ENCODE measurements at places on chromosomes 1 and 21.

DNA sequence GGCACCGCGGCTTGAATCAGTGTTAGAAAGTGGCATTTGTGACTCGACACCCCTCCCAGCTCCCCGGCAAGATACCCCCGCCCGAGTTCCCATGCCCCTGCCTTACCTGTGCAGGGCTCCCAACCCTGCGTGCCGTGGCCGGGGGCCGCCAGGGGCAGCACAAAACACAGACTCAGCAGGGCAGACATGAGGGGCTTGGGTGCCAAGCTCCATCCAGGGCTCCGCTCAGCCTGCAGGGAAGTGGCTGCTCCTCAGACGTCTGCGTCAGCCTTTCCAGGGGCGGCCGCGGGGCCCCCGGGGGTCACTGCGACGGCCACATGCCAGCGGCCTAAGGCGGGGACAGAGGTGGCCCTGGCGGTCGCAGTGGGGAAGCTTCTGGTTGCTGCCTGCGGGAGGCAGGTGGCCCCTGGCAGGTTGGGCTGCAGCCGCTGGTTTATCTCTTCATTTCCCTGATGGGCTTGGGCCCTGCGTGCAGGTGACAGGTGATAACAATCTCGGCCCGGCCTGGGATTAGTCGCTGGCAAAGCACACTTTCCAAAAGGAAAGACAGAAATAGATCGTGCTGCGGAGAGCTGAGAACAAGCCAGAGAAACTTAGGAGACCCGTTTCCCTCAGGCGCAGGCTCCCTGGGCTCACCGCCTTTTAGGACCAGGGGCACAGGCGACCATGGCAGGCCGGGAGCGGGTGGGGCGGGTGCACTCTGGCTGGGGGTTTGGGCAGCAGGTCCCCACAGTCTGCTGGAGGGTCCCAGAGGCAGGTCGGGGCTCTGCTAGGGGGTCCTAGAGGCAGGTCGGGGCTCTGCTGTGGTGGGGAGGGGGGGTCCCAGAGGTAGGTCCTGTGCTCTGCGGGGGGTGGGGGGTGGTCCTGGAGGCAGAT is at the start of gene TSPEAR:
Gene TSPEAR, minus strand, starts transcription at position 246 of the 876 bp plus-strand sequence. Its CDS starts 58 bp downstream, at position 188.
- DNase-seq = no peak

GRCh38 chr21:32189688-32190483 is 89.0 kb downstream of the MIS18A start:
- no peak for DNase-seq

DNA sequence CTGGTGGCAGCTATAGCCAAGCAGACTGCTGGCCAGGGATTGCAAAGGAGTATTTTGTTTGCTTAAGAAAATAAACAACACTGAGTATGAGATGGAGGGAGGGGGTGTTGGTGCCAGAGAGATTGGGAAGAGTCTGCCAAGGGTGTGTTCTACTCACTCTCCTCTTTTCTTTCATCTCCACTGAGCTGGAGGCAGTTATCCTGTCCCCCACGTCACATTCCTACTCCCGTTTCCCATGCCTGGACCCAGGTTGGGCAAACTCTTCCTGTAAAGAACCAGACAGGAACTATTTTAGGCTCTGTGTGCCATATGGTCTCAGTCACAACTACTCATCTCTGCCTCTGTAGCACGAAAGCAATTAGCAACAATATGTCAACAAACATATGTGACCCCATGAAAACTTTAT is 1.4 kb upstream of the IL24 start:
- no peak for DNase-seq

DNA sequence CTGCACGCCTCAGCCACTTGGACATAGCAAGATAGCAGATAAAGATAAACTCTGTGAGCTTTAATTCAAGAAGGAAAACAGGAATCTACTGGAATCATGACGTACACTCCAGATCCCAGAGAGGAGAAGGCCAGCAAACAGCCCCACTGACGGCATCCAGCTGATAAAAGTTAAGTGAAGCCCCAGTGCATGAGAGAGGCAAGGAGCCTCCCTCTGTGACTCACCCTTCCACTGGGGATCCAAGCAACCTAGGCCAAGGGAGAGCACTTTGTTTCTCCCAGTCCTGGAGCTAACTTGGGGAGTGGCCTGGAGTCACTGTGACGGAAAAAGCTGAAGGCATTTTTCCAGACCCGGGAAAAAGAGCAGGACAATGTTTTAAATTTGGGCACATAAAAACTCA is 270.0 kb downstream of the AKT3 start:
- DNase-seq = no peak

DNA sequence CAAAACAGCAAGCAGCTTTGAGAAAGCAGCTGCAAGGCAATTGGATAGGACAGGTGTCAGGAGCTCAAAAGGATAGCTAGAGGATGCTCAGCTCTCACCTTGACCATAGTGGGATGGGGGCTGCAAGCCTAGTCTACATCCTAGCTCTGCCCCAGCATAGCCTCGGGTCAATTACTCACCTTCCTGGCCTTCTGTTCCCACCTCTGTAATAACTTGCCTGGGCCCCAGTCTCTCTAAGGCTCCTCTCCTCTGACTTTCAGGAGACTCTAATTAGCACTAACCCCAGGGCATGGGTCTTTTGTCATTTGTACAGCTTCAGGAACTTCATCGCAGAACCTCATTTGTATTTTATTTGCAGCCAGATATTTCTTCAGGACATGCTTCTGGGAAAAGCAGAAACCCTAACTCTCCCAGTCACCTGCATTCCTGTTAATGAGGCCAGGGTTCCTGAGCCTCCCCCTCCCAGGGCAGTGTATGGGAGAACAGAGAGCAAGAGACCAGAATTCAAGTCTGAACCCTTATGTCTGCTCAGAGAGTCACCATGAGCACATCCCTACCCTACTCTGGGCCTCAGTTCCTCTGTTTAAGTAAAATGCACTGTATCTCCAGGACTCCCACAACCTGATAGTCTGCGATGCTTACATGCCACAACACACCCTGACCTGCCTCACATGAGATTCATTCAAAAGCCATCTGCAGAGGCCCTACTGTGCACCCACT is 108.1 kb downstream of the MATN1 start:
- no peak for DNase-seq

GRCh38 chr1:239722035-239722434 is 335.7 kb downstream of the CHRM3 start:
- no peak for DNase-seq

DNA sequence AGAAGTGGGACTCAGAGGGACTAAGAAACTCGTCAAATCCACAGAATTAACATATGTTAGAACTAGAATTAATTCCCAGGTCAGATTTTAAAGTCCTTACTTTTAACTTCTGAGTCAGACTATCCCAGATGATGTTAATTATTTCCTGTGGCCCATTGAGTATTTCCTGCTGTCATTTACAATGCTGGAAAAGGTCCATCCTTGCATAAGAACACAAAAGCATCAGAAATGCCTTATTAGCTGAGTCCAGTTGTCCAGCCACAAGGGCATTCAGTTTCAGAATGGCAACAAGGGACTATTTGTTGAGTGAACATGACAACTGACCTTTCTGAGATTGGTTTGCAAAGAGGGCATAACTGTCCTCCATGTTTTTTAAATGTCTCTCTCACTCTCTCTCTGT is 16.5 kb upstream of the HIVEP3 start:
- no peak for DNase-seq

DNA sequence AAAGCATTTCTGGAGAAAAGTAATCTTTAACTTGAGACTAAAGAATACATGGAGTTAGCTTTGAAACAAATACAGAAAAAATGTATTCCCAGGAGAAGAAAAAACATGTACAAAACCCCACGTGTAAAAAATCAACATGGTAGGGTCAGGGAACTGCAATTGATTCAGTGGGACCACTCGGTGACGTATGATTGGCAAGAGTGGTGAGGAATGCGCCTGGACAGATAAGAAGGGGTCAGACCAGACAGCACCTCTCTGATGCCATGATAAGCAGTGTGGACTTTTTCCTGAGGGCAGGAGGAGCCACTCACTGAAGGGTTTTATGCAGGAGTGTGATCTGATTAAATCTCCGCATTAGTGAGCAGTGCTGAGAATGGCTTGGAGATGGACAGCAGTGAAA is 142.5 kb downstream of the DAB1 start:
- no peak for DNase-seq

DNA sequence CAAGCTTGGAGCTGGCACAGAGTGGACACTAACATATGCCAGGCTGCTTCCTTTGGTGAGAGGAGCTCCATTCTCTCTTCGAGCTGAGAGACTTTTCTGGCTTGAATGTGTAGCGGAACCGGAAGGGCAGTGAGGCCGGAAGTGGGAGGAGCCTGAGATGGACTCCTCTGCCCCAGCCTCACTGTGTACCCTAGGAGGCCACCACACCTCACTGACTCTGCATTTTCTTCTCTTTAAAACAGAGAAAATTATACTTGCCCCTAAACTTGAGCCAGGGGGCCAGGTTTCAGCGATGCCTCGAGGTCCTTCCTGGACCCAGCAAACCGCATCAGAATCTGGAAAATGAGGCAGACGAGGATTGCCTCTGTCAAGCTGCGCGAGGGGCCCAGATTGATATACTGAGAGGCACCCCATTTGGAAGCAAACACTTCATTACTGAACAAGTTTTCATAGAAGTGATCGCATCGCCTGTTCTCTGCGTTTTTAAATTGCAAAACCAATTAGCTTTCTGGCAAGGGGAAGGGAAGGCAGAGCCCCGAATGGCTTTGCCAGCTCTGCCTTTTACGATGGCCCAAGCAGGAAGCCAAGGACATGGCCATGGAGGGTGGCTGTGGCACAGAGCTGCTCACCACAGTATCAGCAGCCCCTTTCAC is 708.1 kb downstream of the PTPRU start:
- no peak for DNase-seq

DNA sequence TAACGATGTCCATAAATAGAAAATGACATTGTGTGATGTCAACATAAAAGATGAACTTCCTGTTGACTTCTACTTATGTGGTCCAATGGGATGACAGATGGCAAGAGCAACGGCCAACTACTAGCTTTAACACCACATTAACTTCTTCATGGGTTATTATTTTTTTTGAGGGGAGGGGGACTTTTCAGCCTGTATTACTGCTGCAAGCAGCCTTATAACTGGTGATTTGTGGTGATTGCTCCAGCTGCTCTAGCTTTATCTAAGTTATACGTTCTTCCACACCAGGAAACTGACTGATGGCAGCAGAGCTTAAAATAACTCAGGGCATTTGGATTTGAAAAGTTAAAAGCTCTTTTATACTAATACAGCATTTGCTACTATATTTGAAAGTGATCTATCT is 228.8 kb upstream of the B3GALT2 start:
- no peak for DNase-seq

- no peak for DNase-seq
Measured at GRCh38 chr1:92980732-92981647, 19.7 kb upstream of the DIPK1A start.

GRCh38 chr1:93961906-93962305 is 52.7 kb upstream of the GCLM start:
- no peak for DNase-seq

GRCh38 chr1:80445033-80445432 is 1355.7 kb upstream of the ADGRL2 start:
- DNase-seq = no peak

DNA sequence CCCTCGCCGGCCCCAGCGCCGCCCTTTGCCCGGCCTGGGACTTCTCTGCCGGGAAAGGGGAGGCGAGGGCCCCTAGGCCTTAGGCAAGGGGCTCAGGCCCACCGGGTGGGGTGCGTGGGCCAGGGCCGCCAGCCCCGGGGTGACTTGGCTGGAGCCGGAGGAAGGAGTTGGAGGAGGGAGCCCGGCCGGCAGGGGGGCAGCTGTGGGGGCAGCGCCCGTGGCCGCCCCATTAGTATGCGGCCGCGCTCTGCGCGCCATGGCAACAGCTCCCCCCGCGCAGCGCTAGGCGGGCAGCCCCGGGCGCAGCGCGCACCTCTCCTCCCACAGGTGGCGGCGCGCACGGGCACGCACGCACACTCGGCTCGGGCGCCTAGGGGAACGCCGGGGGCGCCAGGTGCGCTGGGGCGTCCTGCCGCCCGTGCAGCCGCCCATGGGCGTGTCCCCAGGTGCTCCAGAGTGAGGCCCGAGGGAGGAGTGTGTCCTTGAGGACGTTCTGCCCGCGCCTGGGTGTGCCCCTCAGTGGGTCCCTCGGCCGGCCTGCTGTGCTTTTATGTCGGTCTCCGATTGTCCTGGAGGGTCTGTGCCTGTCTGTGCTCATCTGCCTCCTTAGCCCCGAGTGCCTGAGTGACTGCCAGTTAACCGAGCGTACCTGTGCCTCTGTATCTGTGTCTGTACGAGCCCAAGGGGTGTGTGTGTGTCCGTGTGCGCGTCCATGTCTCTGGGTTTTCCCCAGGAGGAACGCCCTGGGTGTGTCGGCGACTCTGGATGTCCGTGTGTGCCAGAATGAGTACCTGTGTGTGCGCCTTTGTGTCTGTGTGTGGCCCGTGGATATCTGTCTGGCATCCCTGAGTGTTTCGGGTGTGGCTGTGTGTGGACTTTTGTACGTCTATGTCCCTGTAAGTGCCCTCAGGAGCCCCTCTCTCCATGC is 38.2 kb upstream of the WASF2 start:
- DNase-seq = no peak

- DNase-seq = no peak
Measured at GRCh38 chr1:205492201-205492667, 12.2 kb upstream of the CDK18 start.

- no peak for DNase-seq
Measured at GRCh38 chr1:236657398-236657797, 28.9 kb upstream of the ACTN2 start.

GRCh38 chr1:179366093-179366800 is 476 bp downstream of the AXDND1 start:
- no peak for DNase-seq

GRCh38 chr1:22876359-22877111 is 96.1 kb downstream of the LACTBL1 start:
- no peak for DNase-seq

GRCh38 chr1:88658419-88658818 is 25.7 kb upstream of the PKN2 start:
- DNase-seq = no peak

DNA sequence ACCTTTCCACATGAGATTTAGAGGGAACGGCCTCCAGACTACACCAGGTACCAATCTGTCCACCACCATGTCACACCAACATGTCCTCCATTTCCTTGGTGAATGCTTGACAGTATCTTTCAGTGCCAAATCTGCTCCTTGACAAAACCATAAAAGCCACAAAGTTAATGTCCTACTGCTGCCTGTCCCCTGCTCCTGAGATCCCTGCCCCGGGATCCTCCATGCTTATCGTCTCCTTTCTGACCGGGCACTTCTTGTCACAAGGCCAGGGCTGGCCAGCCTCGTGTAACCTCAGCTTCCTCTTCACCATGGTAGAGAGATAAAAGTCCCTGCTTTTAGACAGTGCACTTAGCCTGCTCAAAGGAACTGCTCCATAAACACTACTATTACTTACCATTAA is 136.2 kb downstream of the NAV1 start:
- DNase-seq = no peak

DNA sequence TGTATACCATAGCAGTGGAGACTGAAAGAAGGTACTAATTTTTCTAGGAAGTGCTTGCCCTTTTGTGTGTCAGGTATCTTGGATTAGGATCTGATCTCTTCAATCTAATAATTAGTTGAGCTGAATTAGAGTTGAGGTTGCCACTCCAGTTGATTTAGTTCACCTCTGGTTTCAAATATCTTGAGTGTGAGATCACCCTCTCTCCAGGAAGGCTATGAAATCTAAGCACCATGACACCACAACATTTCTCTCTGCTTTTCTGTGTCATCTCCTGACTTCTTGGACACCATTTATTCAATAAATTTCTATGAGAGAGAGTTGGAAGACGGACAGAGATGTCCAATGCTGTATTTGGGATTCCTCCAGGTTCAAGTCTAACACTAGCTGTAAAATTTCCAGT is 212.8 kb downstream of the DYRK1A start:
- no peak for DNase-seq

- DNase-seq = no peak
Measured at GRCh38 chr1:15171271-15171908, 17.8 kb downstream of the TMEM51 start.
